ENCODE measurements at places on chromosomes 6 and 20.

- DNase-seq, result no peak
These were observed 47.3 kb downstream of the PFDN4 start for GRCh38 chr20:54255157-54255556.

DNA sequence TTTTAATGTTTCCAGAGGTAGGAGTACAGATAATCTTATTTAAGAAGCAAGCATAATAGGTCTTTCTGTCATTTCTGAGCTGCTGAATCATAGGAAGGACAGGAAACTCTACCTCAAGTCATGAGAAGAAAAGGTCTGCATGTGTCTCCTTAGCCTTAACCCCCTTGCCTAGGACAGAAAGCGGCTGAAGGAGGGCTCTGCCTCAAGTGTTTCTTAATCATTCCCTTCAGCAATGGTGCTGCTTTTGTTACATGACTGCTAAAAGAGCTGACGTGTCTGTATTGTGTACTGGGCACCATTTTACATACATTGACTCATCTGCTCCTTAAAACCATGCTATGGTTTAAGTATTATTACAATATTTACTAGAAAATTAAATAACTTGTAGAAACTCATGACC is 564.0 kb upstream of the AGPAT4 start:
- no peak for DNase-seq

DNA sequence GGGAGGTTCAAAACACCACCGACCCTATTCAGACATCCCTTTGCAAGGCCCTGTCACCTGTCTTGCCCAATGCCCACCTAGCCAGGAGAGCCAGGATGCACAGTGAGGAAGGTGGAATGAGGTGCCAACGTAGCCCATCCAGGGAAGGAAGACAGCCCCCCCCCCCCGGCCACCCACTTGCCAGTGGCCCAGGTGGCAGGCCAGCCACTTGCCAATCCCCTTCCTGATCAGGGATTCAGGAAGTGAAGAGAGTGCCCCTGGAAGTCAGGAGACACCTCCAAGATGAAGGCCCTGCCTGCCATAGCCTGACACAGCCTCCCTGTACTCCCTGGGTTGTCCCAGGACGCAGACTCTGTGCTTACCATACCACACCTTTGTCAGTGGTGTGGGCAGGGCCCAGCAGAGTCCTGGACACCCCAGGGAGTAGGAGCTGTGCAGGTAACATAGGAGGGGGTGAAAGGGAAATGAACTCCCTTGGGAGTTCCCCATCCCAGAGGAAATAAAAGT is 54.7 kb downstream of the MRPL14 start:
- DNase-seq, result no peak

DNA sequence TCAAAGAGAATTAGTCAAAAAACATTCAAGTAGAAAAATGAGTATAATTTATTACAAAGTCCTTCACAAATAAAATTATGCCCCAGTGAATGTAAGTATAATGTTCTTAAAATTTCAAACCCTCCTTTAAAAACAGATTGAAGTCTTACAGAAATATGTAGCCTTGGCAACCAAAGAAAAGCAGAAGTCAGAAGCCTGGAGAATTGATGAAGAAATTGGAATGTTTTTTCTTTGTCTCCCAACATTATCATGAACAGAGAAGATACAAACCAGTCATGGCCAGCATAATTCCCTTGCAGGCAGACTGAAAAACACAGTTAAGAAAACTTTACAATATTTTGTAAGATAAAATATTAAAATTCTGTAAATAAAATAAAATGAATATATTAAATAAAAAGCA is 221.9 kb downstream of the TBC1D32 start:
- DNase-seq, result no peak

- DNase-seq, result peak; percentile 79
These were observed 998 bp downstream of the BMP2 start for GRCh38 chr20:6768228-6769140.

DNA sequence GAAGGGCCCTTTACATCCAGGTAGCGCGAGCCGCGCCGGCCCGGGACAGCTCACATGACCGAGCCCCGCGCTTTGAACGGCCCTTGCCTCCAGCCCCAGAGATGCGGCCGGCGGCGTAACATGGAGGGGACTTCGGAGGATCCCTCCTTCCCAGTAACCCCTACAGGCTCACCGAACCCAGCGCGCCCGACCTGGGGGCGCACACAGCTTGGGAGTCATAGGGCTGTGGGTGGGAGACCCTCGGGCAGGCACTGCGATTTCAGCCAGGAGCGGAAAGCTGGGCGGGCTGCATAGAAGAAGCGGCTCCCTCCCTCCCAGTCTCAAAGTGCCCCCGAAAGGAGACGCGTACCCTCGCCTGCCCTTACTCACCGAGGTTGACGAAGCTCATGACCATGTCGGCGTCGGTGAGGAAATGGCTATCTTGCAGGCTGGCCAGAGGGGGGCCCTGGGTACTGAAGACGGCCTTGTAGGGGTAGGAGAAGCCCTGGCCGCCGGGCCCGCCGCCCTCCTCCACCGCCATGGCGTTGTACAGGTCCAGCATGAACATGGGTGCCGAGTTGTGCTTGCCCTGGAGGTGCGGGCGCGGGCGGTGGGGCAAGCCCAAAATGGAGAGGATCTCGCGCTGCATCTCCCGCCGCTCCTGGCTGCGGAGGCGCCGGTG is 975 bp downstream of the BMP7 start:
- DNase-seq, result no peak

DNA sequence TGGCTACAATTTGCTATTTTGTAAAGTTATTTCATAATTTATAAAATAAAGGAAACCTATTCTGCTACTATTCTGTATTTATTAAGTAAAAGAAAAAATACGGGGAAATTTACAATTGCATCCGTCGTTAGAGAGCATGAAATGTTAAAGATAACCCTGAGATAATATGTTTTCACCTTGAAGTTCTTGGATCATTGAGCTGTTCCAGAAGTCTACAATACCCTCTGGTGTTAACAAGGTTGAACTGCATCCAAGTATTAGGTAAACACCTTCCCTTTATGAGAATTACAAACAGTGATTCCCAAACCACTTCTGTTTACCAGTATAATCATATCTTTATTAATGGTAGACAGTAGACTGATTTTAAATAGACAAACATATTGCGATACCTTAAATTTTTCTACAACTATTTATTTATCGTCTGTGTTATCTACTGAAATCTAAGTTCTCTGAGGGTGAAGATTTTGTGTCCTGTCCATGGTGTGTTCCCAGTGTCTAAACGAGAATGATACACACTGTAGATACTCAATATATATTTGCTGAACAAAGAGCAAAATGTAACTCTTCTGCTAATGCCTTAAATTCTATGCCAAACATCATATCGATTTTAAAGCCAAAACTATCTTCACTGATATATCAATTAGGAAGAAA is 28.2 kb downstream of the TBC1D32 start:
- DNase-seq, result no peak

DNA sequence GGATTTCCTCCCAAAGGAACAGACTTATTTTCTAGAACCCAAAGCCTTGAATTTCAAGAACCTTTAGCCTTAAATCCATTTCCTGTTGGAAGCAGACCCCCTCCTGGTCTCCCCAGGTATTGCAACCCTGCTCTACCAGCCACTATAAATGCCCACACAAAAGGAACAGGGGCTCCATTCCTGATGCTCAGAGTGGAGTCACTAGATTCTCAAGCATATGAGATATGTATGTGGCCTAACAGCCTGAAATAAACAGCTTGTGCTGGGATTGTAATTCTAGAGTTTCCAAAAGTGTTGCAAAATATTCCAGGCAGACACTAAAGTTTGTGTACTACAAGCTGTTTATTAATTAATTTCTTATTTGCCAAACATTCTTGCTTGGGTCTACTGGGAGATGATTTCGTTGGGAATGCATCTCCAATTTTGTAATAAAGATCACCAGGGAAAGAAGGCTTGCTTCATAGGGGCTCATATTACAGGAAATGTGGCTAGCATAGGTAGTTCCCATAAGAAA is 44.8 kb downstream of the RIPOR3 start:
- no peak for DNase-seq

DNA sequence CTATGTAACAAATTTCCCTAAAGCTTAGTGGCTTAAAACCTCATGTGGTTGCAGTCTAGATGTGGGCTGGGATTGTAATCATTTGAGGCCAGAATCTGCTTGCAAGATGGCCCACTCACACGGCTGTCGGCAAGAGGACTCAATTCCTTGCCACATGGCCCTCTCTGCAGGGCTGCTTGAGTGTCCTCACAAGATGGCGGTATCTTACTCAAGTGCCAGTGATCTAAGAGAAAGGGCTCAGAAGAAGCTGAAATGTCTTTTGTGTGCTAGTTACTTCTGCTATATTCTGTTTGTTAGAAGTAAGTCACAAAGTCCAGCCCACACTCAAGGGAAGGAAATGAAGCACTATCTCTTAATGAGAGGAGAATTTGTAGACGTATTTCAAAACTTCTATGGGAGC is 47.1 kb upstream of the PMEPA1 start:
- no peak for DNase-seq

GRCh38 chr6:137715589-137716045 is 151.4 kb upstream of the TNFAIP3 start:
- no peak for DNase-seq

DNA sequence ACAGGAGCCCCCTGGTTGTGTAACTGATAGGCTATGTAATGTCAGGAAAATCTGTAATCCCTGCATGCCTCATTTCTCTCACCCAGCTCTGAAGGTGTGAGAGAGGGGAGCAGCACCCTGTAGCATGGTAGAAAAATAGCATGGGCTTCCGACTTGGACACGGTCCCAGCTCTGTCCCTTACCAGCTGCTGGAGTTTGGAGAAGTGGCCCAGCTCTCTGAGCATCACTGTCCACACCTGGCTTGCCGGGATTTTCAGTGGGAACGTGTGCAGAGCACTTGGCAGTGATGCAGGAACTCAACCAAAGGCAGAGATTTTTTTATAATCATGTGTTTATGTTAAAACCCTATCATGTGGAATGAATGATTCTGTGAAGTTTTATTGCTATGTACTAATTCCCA is 34.6 kb downstream of the STK35 start:
- DNase-seq, result no peak

DNA sequence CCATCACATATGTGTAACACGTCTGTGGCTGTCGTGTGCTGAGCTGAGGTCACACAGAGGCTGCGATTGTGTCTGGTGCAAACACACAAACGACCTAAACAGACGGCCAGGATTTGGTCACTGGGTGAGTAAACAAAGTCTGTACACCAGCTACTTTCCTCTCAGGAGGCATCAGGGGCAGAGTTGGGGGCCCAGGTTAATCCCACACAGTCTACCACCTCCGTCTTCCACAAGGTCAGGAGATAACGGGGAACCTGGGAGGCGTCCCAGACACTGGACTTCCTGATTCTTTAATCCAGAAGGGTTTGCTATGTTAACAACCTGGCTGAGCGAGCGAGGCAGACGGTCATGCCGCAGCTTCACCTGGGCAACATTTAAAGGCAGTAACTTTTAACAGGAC is 1.5 kb downstream of the DACT2 start:
- no peak for DNase-seq

GRCh38 chr20:53959911-53960578 is 110.3 kb downstream of the BCAS1 start:
- no peak for DNase-seq

DNA sequence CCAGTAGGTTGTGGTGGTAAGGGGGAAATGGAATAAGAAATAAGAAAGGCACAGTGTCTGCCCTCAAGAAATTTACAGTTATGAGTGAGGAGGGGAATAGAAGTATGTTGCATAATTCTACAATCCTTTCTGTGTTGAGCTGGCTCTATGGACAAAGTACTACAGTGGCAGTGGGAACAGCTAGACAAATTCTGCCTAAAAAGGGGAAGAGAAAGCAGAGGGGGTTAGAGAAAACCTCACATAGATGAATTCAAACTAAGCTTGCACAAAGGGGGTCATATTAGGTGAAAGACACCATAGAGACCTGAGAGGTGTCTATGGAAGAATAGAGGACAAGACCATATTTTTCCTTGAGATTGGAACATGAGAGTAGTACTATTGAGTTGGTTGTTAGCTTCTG is 146.9 kb upstream of the VGLL2 start:
- no peak for DNase-seq

DNA sequence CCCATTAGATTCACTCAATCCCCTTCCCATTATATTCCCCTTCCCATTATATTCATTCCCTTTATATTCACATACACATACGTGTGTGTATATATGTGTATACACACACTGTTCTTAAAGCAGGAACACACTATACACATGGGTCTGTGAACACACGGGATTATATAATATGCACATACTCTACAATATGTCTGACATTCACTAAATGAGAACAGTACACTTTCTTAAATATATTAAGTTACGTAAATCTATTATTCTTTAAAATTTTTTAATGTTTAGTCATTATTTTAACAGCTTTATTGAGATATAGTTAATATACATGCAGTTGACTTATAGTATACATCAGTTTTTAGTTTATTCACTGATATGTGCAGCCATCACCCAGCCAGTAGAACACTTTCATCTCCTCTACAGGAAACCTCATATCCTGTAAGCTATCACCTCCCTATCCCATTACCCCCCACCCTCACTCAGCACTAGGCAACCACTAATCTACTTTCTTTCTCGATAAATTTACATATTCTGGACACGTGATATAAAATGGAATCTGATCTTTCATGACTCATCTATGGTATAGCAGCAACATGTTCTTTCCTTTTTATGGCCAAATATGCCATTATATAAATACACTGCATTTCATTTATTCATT is 13.9 kb upstream of the SUMO4 start:
- no peak for DNase-seq

DNA sequence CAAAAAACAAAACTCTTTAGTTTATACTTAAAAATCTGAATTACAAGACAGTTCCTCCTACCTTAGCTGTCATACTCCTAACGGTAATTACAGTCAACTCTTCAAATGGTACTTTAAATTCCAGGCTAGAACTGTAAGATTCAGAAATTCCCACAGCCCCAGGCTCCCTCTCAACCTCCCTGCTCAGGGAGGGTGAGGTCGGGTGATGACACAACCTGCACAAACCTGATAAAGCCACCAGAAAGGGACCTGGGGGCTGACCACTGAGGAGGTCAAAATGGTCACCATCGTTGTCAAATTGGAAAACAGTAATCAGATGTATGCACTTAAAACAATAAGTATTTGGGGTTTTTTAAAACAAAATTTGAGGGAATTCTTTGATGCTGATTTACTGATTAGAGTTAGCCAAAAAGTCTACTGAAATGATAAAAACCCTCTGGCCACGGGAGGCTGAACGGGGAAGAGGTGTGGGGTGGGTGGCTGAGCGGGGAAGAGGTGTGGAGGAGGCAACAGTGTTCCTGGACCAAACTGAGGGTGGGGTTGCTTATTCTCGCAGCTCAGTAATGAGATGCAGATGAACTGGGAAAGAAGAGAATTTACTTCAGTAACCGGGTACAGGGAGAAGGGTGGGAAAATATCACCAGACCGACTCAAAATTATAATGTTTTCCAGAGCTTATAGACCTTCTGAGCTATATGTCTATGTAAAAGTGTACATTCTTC is 52.4 kb downstream of the SLC22A1 start:
- DNase-seq, result no peak

DNA sequence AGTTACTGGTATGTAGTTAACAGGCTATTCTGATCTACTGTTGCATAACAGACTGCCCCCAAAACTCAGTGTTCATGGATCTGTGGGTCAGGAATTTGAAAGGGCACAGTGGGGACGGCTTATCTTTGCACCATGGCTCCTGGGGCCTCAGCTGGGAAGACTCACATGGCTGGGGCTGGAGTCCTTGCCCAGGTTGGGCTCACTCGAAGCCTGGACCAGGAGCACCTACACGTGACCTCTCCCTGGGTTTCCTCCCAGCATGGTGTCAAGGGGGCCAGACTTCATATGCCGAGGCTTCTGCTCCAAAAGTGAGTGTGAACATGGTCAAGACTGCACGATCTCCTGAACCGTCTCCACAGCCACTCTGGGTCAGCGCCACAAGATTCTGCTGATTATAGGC is 11.7 kb downstream of the SYNDIG1 start:
- no peak for DNase-seq

GRCh38 chr6:168216751-168217191 is 102.8 kb downstream of the DACT2 start:
- peak; percentile 60 for DNase-seq

- no peak for DNase-seq
These were observed 29.5 kb upstream of the ADTRP start for GRCh38 chr6:11808054-11808453.

Data from aorta (tissue), 5 donors.